ENCODE measurements at places on chromosomes 2 and 18.

DNA sequence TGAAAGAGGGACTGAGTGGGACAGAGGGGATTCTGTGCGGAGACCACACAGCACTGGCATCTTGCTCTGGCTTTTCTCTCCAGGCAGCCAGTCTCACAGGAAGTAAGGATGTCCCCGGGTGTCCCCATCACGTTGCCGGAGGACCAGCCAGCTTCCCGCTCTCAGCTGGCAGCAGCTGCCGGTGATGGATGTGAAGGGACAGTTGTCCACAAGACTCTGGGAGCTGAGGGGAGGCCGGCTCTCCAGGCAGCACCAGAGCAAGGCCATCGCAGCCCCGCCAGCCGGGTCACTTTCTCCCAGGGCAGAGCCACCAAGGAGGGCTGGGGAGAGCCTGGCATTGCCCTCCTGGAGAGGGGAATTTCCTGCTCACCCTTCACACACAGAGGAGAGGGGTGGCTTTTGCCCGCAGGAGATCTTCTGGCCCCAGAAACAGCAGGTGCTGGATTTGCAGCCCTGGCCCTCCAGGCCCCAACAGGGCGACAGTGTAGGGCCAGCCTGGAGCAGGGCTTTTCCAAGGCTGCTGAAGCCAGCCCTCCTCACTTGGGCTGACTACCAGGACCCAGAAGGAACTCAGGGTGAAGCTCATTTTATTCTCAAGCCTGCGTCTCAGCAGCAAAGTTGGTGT, 24.0 kb upstream of the B3GNT7 start:
- no peak for DNase-seq

- DNase-seq = no peak
Observed at GRCh38 chr2:213149949-213150314, 1.5 kb downstream of the IKZF2 start.

DNA sequence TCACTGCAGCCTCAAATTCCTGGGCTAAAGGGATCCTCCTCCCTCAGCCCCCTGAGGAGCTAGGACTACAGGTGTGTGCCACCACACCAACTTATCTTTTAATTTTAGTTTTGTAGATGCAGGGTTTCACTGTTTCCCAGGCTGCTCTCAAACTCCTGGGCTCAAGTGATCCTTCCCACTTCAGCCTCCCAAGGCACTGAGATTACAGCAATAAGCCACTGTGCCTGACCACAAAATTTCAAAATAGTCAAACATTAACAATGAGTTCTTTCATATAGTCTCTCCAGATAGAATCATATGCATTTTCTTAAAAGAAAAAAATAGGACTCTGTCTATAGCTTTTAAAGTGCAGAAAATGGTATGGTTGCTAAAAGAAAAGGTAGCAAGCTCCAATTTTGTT, 24.9 kb upstream of the PID1 start:
- DNase-seq = no peak

DNA sequence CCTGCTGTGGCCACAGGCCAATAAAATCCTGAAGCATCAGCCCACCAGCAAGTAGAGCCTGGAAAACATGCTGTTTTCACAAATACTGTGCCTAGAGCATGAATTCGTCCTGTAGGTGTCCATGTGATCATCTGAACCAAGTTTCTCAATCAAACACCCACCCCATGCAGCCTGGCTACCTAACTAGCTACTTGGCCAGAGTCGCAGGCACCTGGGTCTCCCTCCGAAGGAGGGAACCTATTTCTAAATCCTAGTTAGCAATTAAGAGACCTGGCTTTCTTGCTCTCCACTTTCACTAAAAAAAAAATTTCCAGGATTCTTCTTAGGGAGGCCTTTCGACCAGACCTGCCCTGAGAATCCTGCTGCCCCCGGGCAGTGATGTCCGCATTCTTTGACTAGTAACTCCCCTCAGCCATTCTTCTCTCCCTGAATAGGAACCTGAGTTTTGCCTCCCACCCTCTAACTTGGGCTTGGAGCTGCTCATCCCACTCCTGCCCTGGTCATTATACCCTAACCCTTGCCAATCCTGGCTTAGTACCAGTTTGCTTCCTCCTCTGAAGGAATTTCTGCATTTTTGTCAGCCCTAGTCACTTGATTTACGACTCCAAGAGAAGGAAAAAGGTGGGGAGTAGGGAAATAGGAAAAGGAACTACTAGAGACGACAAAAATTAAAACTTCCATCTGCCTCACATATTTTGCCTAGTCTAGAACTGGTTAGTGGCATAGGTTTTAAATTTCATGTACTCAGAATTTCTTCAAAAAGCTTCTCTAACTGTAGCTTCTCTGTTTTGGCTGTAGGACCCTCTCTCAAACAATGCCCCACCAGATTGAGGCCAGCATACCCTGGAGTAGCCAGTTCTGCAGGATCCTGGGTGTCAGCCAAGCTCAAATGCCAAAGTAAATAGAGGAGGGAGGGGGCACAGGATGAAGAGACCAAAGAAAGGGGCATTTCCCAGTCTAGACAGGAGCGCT, 25.4 kb upstream of the TANK start:
- no peak for DNase-seq

GRCh38 chr2:188280811-188281222, 10.9 kb upstream of the GULP1 start:
- DNase-seq = no peak

DNA sequence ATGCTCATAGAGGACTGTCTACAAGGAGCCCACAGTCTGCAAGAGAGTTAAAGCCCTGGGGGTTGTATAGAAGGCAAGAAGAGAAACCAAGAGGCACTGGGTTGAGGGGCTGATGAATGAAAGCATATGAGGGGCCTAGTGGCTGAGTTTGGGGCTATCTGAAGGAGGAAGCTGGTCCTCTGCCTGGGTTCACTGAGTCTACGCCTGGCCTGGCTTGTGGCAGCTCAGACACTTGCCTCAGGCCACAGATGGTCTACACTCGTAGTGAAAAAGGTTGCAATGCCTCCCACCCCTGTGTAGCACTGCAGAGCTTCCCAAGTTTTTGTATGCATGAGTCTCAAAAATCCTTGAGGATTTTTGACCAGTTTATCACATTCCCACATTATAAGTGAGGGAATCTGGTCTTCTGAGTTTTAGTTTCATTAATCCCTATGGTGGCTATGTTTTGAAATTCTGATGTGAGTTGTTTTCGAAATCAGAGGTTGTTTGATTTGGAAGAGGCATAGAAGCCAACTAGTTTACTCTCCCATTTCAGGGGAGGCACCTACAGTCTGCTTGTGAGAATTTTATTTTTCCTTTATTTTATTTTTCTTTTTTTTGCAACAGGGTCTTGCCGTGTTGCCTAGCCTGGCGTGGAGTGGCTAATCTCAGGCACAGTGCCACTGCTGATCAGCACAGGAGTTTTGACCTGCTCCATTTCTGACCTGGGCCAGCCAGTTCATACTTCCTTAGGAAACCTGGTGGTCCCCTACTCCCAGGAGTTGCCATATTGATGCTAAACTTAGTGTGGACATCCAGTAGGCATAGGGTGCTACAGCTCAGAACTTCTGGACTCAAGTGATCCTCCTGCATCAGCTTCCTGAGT, 10.0 kb downstream of the MYCN start:
- no peak for DNase-seq

- DNase-seq = no peak
Observed at GRCh38 chr2:205463466-205464025, 218.8 kb upstream of the NRP2 start.
